ENCODE measurements at places on chromosomes 5 and 9.
A peak's percentile ranks its signal among the peaks of the same experiment; 100 is the strongest.

GRCh38 chr9:34783951-34784487, 74.1 kb upstream of the CCL21 start:
- DNase-seq = no peak

DNA sequence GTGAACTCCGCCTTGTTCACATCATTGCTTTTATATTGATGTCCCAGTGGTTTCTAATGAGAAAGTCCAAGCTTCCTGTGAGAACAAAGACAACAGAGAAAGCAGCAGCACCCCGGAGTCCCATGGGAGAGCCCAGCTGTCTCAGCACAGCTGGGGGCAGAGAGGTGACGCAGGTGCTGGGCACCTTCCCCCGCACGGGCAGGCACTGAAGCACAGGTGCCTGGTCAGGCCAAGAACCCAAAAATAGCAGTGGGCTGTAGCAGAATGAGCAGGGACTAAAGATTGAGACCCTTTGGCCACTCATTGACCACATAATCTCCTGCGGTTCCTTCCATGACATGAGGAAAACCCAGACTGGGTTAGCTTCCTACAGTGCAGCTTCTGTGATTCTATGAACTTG, 18.8 kb downstream of the SRD5A1 start:
- no peak for DNase-seq

GRCh38 chr9:34125681-34126206, 754 bp downstream of the DCAF12 start:
- no peak for DNase-seq

GRCh38 chr5:8840237-8840636, 705.6 kb downstream of the SEMA5A start:
- DNase-seq = no peak

GRCh38 chr9:136560586-136560985, 14.7 kb upstream of the NOTCH1 start:
- DNase-seq = no peak

GRCh38 chr5:102090770-102091169, 205.3 kb downstream of the SLCO4C1 start:
- DNase-seq = no peak

DNA sequence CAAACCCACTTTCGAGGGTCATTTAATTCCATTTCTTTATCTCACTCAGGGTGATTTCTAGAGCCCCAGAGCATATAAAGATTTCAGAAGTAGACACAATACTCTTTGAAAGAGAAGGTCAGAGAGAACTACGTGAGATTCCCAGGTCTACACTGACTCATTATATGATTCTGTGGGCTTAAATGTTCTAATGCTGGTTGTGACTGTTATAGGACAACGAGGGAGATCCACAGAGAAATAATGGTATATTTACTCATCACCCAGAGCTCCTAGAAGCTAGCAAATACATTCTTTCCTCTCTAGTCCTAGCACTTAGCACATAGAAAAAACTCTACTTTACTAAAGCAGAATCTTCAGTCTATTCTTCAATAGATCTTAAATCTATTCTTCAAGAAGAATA, 39.4 kb upstream of the GRAMD2B start:
- DNase-seq = no peak

DNA sequence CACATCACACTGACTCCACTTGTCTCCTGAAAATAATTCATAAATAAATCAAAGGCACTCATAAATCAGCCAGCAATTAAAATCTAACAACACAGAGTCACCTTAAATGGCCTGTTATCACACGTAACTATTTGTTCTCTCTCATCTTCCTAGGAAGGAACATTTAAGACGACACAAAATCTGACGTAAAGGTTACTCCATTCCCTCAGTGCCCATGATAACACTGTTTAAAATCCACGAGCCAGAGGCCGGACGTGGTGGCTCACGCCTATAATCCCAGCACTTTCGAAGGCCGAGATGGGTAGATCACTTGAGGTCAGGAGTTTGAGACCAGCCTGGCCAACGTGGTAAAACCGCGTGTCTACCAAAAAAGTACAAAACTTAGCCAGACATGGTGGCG, 56.4 kb downstream of the MYO10 start:
- DNase-seq = no peak

- no peak for DNase-seq
These were observed 3.7 kb upstream of the IRX2 start for GRCh38 chr5:2755076-2755680.

GRCh38 chr5:14208071-14209021, 65.2 kb downstream of the TRIO start:
- no peak for DNase-seq

- no peak for DNase-seq
These were observed 80.4 kb upstream of the MARCHF11 start for GRCh38 chr5:16260000-16260399.

- DNase-seq = no peak
These were observed 53.6 kb upstream of the NR3C1 start for GRCh38 chr5:143456952-143457547.

GRCh38 chr9:118533850-118534249, 829.6 kb downstream of the TLR4 start:
- DNase-seq = no peak

DNA sequence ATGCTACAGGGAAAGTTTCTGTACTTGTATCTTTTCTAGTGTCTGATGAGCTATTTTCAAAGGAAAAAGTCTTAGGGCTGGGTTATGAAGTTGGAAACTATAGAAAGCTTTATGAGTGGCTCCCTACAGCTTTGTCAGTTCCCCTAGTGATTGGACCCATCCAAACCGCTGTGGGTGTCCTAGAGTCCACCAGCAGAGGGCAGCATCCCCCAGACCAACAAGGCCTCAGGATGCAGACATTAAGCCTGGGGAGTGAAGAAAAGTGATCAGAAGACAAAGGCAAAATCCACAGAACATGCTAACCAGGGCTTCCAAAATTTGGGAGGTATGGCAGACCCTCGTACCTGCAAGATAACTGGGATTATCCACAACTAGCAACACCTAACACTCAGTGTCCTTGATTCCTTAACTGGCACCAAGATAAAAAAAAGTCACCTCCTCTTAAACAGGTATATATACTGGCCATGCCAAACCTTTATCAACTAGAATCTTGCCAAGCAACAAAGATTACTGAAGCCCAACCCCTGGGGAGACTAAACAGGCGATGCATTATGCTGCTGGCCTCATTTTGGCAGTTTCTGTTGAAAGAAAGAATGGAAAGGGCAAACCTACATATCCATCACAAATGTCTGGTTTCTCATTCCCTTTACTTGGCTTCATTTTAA, 110.4 kb upstream of the NR5A1 start:
- DNase-seq = peak; percentile 70

GRCh38 chr5:41863871-41864486, 6.2 kb downstream of the OXCT1 start:
- no peak for DNase-seq

DNA sequence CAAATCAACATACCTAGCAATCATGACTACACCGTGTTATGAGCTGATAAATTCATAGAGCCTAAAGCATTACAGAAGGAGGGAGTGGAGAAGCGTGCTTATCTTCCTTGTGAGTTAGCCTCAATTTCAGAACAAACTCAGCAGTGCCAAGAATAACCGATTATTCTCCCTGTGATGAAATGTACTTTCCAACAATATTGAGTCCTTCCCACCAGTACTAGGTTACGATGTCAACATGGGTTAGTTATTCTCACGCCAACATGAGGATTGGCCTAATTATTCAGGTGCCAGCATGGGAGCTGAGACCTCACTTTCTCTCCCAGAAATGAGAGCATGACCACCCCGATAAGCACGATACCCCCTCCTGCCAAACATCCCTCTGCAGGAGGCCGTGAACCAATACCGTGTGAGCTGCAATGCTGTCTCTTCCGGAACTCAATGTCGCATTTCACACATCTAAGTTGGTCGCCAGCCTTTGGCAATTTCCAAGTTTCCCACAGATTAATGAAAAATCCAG, 193.7 kb downstream of the ENC1 start:
- no peak for DNase-seq

GRCh38 chr5:135009736-135010501, 24.1 kb downstream of the PITX1 start:
- no peak for DNase-seq

GRCh38 chr9:93549611-93550010, 26.8 kb upstream of the PHF2 start:
- DNase-seq = no peak

GRCh38 chr5:96157841-96158291, 196.2 kb upstream of the ELL2 start:
- no peak for DNase-seq

- no peak for DNase-seq
These were observed 131.6 kb upstream of the PTGER4 start for GRCh38 chr5:40547994-40548575.

DNA sequence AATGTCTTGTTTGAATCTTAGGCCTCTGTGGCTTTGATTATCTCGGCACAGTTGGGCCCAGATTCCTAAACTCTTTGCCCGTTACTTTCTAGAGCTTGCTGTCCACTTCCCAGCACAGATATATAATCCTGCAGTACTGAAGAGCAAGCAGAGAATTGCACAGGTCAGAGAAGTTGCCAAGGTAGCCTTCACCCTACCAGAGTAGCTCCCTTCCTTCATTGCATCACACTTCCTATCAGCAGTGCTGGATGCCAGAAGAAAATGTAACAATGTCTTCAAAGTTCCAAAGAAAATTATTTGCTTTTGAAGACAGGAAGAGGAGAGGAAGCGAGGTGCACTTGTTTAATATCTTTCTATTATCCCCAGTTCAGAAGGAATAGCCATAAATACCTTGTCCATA, 38.1 kb upstream of the SPATA31D4 start:
- DNase-seq = no peak

DNA sequence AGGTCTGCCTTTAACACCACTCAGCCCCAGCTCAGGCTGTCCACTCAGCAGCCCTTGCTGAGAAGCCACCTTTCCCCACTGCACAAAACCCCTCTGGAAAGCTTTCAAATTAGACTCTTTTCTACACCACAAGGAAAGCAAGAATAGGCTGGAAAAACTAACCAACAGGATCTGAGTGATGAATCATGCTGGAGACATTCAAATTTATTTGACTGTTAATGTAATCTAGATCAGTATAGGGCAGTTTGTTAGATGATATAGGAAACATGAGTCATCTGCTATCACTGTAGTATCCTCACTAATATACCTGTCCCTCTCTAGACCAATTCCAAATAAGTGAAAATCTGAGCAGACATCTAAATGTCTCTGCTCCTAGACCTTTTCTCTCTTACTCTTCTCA, 127.8 kb upstream of the PAM start:
- no peak for DNase-seq

- DNase-seq = no peak
These were observed 44.8 kb downstream of the PRRC1 start for GRCh38 chr5:127562252-127562651.

- no peak for DNase-seq
These were observed 113.0 kb downstream of the RPS23 start for GRCh38 chr5:82164977-82165713.

- DNase-seq = no peak
These were observed 319.6 kb downstream of the DRD1 start for GRCh38 chr5:175124251-175124813.

DNA sequence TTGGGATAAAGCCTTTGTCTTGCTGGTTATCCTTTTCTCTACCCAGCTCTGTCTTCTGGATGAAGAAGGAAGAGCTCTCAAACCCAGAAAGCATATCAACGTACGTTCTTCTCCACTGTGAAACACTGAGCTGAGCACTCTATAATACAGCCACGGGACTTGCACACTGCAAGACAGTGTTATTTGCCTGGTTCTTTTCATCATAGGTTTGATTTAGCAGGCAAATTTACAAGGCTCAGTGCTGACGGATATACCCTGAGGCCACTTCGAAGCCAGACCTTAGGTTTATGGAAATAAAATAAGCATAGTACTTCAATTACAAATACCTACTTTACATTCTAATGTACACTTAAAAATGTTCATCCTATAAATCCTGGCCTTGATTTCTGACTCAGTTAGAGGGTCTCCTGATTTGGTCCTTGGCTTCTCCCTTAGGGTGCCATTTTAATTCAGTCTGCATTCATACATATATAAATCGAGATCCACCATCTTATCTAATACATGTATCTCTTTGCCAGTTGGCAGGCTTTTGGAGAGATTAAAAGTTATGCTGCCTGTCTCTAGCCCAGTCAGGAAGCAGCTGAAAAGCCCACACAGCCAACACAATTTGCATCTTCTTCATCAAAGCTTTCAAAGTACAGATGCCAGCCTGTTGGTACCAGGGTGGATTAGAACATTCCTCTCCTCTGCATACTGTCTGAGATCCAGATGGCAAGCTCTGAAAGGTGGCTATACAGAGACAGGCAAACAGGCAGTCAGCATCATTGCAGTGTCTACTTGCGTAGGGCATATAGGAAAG, 194.4 kb downstream of the DEPDC1B start:
- DNase-seq = no peak

GRCh38 chr9:78163834-78164233, 72.0 kb upstream of the CEP78 start:
- DNase-seq = no peak

GRCh38 chr9:29211580-29212396, 1638.5 kb upstream of the C9orf72 start:
- no peak for DNase-seq

DNA sequence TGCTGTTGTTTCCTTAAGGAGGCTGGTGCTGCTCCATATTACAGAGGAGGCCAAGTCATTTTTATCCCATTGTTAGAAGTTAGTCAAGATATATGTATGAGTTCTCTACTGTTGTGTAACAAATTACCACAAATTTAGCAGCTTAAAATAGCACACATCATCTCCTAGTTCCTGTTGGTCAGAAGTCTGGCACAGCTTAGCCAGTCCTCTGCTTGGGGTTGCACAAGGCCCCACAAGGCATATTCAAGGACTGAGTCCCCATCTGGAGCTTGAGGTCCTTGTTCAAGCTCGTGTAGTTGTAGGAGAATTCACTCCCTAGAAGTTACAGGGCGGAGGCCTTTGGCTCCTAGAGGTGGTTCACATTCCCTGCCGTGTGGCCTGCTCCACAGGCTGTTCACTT, 14.7 kb downstream of the MTAP start:
- no peak for DNase-seq

GRCh38 chr9:90870621-90871326, 69.2 kb downstream of the SYK start:
- DNase-seq = peak; percentile 11

DNA sequence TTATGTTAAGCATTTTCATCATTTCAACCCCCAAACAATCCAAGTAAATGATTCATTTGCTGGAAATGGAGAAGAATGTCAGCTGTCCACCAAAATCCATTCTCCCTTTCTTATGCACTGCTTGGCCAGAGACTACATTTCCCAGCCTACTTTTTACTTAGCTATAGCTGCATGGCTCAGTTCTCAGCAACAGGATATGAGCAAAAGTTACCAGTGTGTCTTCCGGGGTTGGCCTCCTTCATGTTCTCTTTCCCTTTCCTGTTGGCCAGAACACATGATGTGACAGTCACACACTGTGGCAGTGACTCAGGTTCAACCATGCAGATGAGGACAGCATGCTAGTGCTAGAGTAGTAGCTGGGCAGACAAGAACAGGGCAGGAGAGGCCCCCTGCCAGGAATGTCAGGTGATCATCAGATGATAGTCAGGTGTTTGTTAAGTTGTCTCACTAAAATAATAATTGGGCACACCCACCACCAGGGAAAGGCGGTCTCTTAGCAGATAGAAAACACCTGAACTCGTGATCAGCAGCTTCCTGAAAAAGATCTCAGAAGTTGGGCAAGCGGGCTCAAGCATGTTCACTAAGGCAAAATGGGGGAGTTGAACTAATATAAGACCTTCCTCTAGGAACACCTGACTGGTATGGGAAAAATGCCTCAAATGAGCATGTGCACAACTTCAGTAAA, 12.2 kb downstream of the GPR150 start:
- peak; percentile 48 for DNase-seq

All from stimulated activated CD4-positive, alpha-beta T cell treated with anti-CD3 and anti-CD28 coated beads, Interleukin-12 subunit alpha, Interleukin-12 subunit beta, amount 100 ng/mL, for 24 hours (primary cell).